ENCODE measurements at places on chromosomes 13 and 19.

- no peak for DNase-seq
Measured at GRCh38 chr13:26133851-26134250, 82.0 kb upstream of the SHISA2 start.

DNA sequence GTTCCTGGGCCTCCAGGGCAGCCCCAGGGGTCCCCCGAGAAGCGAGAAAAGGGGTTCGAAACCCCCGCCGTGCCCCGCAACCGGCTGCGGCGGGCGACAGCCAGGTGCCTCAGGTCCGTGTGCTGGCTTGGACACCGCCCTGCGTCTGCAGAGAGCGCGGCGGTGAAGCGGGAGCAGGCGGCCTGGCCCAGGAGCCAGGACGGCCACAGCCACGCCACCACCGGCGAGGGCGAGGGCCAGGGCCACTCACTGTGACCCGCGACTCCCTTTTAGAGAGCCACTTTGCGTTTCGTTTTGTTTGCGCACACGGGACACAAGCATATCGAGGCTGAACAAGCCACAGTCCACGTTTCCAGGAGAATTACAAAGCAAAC, 110.4 kb downstream of the CRYL1 start:
- no peak for DNase-seq

GRCh38 chr13:75762076-75762937, 126.2 kb downstream of the LMO7 start:
- peak; percentile 31 for DNase-seq

GRCh38 chr19:45443462-45444317, 20.0 kb upstream of the ERCC1 start:
- DNase-seq, result peak; percentile 71

- no peak for DNase-seq
Measured at GRCh38 chr13:43760257-43760656, 26.5 kb downstream of the ENOX1 start.

DNA sequence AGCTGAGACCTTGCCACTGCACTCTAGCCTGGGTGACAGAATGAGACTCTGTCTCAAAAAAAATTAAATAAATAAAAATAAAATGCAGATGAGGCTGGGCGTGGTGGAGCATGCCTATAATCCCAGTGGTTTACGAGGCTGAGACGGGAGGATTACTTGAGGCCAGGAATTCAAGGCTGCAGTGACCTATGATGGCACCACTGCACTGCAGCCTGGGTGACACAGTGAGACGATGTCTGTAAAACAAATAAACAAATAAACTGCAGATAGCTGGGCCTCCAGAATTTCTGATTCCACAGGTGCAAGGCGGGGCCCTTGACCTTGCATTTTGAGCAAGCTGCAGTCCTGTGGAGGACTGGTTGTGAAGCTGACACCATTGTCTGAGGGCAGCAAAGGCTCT, 3.1 kb upstream of the MAG start:
- DNase-seq, result no peak

- no peak for DNase-seq
Measured at GRCh38 chr19:16722591-16722990, 2.9 kb downstream of the NWD1 start.

GRCh38 chr13:112247471-112248405, 128.4 kb upstream of the SPACA7 start:
- DNase-seq, result no peak
